ENCODE measurements at places on chromosomes 11 and 22.

DNA sequence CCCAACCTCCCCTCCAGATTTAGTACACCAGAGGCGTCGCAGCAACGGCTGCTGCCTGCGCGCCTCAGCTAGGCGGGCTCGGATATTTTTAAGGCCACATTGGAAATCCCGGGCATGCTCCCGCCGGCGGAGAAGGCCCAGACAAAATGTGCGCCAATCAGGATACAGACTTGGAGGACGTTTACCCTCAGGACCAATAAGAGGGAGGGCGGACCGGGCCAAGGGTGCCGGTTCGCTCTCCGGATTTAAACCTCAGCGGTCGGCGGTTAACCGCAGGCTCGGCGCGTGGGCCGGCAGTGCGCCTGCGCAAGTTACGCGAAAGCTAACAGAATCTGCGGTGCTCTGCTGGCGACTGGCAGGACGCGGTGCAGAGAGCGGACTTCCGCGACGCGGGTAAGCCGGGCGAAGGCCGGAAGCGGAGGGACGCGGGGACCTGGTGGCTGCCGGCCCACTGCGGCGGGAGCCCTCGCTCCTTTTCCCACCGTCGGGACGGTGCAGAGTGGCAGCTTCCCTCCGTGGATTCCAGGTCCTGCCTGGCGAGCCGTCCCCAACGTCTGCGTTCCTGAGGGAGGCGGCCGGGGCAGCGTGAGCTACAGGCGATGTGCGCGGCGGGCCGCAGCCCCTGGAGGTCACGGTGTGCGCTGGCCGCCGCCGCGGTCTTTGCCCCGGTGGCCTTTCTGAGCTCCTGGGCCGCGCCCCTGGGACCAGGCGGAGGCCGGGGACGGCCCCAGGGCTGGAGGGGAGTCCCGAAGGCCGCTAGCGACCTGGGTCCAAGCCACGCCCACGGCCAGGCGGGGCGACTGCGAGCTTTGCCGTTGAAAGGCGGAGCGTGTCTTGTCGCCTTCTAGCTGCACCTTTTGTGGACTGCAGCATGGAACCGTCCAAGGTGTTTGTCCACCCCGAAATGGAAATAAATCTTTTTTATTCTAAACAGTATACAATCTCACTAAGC lies at the start of gene HYLS1:
TSS of gene HYLS1 (plus strand) at position 296 of the 952 bp plus-strand sequence. CDS start 11,701 bp downstream, outside the sequence.
- peak; percentile 86 for DNase-seq

GRCh38 chr11:27388001-27388400 lies 25.0 kb upstream of the CCDC34 start:
- DNase-seq = no peak

GRCh38 chr11:108629274-108629673 lies 35.6 kb upstream of the DDX10 start:
- no peak for DNase-seq

- no peak for DNase-seq
Observed at GRCh38 chr11:113907152-113907551, 2.6 kb downstream of the HTR3B start.

- no peak for DNase-seq
Observed at GRCh38 chr11:17012712-17013547, 1.3 kb downstream of the PLEKHA7 start.

DNA sequence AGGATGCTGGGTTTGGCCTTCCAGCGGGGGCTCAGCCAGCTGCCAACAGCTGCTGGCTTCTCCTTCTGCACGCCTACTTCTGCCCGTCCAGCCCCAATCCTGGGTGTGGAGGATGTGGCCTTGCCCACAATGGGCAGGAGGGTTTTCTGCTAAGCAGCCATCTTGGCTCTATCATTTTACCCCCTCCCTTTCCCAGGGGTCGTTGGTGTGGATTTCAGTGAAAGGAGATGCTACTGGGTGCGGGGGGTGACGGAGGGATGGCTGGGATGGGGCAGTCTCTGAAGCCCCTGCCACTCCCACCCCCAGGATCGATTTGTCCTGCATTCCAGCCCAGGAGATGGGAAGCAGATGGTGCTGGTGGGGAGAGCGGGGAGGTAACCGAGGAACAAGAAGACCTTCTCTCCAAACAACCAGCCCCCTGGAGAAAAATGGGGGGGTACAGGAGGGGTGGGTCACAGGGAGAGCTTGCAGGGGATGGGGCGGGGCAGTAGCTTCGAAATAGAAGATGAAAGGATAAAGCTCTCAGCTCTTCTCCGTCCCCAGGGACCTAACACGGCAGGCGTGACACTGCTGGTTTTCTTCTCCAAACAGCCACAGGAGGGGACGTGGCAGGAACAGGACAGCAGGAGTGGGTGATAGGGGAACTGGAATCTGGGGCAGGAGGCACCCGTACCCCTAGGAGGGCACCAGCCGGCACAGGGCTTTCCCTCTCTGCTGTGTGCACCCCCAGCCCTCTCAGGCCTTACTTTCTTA lies 68.9 kb downstream of the NECTIN1 start:
- DNase-seq = no peak

DNA sequence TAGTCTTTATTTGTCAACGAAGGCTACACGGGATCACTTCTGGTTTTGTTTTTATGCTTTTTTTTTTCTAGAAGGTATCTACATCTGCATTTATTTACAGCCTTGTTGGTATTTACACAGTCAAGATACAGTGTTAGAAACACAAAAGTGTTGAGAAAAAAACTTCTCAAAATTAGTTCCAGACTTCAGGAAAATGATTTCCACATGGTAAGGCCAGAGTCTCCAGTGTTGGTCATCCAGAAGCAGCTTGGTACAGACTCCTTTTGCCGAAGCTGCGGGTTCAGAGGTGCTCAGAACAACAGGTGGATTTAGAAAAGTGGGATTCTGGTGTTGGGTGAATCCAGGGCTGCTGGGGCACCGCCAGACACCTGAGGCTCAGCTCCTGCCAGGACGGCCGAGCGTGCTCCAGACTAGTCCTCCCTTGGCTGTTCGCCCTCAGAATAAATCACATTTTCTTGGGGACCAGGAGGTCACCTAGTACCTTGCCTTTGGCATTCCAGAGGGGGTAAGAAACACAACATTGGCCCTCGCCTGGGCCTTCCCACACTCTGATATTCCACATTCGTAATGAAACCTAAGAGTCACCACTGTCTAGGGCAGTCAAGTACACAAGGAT lies 78.7 kb upstream of the NARS2 start:
- no peak for DNase-seq

DNA sequence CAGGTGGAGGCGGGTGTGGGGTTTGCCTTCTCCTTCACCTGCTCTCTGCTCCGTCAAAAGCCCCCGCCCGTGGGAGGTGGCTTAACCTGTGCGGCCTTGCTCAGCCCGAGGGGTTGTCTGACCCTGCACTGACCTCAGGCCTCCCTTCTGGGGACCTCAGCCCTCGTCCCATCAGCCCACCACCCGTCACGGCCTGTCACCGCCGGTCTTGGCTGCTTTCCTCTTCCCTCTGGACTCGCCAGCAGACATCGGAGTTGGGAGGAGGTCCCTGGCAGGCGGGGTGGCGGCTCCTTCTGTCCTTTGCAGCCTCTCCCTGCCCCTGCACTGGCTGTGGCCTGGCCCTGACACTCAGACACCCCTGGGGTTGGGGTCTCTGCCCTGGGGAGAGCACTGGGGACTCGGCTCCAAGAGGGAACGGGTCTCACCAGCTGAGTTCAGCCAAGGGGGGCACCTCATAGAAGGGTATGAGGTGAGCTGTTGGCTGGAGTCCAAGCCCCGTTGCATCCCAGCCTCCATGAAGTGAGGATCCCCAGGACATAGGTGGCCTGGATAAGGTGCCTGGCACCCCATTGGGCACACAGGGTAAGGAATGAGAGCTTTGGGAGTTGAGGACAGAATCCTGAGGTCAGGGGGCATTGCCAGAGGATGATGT lies 999.6 kb downstream of the BRD1 start:
- DNase-seq = no peak

DNA sequence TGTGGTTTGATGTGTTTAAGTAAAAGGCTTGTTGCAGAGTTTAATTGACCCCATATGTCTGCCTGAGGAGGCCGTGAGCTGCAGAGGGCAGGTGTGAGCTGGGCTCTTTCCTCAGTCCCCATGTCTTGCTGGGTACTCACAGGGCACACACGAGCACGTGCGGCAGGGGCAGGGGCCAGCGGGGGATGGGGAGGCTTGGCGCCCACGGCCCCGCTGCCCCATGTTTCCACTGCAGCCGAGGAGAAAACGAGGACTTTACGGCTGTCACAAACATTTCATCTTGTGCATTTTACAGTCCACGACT lies 24.7 kb upstream of the CCDC188 start:
- DNase-seq = no peak

- DNase-seq = no peak
Observed at GRCh38 chr11:132139181-132139580, 768.8 kb downstream of the NTM start.

- DNase-seq = no peak
Observed at GRCh38 chr11:100955318-100955717, 174.3 kb downstream of the PGR start.

DNA sequence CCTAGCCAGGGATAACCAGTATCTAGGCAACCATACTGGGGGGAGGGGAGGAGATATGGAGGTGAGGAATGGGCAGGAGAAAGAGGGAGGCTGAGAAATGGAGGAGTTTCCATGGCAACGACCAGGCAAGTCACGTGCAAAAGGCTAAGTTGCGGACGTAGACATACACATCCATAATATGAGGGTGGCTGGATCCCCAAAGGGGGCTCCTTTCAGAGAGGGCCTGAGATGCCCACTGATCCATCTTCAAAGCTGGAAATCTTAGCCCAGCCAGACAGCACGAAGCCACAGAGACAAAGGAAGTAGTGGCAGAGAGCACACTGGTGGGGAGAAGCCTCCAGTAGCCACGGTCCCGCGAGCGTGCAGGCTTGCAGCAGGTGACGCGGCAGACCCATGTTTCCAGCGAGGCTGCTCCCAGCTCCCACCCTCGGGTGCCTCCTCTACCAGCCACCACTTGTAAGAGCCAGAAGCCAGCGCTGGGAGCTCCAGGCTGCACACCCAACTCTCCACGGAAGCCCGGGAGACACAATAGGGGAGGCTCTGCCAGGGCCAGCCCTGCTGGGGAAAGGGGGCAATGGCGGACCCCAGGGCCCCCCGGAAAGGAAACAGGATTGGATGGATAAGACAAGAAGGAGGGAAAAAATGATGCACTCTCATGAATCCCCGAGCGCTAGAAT lies 938 bp downstream of the FXYD6 start:
- no peak for DNase-seq

DNA sequence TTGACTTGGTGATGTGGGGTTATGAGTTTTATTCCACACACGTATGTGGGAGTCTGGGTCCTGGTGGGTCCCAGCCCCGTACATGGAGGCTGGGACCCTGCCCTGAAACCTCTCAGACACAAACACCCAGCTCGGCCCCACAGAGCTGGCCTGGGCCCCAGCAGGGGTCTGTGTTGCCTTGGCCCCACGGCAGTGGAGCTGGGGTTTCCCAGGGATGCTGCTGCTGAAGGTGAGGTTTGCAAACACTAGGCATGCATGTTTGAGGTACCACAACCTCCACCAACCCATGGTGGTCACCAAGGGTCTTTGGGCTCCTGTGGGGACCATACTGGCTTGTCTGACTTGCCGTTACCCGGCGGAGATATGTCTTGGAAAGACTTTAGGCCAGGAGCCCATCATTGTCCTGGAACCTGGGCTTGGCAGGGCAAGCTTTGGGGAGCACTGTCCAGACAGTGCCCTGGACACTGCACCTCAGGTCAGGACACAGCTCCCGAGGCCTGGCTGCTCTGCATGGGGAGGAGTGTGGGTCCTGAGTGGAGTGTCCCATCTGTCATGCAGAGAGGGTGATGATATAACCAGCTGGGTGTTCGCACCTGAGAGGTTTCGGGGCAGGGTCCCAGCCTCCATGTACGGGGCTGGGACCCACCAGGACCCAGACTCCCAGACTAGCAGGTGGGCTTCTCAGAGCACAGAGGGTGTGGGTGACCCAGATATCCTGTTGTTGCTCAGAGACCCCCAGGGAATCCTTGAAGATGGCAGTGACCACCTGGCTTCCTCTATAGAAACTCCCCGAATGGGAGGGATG lies 63.3 kb downstream of the KCNQ1 start:
- no peak for DNase-seq

GRCh38 chr11:11977206-11977938 lies 31.1 kb downstream of the DKK3 start:
- DNase-seq = no peak

- DNase-seq = no peak
Observed at GRCh38 chr11:45751430-45751829, 53.5 kb upstream of the SLC35C1 start.

DNA sequence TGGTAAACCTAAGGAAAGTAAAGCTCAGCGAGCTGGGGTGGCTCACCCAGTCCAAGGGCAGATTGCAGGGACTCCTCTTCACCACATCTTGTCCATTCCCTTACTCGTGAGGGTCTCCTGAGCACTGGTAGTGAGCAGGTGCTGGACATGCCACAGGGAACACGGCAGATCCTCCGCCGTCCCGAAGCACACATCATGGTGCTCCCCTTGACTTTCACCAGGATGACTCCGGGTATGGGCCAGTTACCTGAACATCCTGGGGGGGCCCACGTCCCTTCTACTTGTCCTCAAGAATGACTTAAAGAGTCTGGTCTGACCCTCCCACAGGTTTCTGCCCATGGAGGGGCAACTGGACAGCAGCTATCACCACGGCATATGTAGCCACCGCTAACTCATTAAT lies 8.0 kb upstream of the SF1 start:
- no peak for DNase-seq

GRCh38 chr11:112874980-112875379 lies 86.2 kb upstream of the NCAM1 start:
- DNase-seq = no peak

DNA sequence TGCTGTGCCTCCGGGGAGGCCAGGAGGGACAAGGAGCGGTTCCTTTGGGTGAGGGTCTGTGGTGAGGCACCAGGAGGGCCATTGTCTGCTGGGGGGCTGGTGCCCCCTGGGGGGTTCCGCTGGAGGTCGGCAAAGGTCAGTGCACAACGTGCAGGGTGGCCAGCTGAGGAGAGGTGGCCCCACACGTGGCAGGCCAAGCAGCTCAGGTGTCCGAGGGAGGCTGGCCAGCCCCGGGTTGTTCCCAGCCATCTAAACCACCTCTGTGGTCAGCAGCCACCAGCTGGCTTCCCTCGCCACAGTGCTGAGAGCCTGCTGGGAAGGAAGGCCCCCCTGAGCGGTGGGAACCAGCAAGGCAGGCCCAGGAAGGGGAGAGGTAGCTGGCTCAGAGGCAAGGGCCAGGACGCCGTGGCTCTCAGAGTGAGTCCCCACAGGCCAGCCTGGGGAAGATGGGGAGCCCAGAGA lies 4.2 kb downstream of the TSSC4 start:
- DNase-seq = no peak

- DNase-seq = no peak
Observed at GRCh38 chr11:123086305-123086704, 24.4 kb upstream of the HSPA8 start.

GRCh38 chr11:109956124-109956793 lies 136.9 kb upstream of the ZC3H12C start:
- DNase-seq = no peak

DNA sequence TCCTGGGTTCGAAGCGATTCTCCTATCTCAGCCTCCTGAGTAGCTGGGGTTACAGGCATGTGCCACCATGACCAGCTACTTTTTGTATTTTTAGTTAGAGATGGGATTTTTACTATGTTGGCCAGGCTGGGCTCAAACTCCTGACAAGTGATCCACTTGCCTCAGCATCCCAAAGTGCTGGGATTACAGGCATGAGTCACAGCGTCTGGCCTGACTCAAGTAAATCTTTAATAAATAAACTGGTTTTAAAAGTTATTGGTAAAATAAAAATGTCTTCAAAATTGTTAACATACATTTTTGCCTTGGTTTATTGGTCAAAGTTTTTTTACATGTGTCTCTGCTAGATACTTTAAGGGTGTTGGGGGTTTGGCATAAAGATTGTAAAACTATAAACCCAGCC lies 7.3 kb upstream of the PES1 start:
- DNase-seq = no peak

- DNase-seq = no peak
Observed at GRCh38 chr22:30204015-30204741, 42.4 kb downstream of the LIF start.

All from HEK293T (cell line).